Activated CD4-positive, alpha-beta T cell treated with anti-CD3 and anti-CD28 coated beads, Interleukin-2, Interleukin-6, amounts not matched to agents 100 ng/mL and 50 ng/mL, durations not matched to agents 16 hours and 8 hours (primary cell): ENCODE measurements at places on chromosomes 2 and 18.

DNA sequence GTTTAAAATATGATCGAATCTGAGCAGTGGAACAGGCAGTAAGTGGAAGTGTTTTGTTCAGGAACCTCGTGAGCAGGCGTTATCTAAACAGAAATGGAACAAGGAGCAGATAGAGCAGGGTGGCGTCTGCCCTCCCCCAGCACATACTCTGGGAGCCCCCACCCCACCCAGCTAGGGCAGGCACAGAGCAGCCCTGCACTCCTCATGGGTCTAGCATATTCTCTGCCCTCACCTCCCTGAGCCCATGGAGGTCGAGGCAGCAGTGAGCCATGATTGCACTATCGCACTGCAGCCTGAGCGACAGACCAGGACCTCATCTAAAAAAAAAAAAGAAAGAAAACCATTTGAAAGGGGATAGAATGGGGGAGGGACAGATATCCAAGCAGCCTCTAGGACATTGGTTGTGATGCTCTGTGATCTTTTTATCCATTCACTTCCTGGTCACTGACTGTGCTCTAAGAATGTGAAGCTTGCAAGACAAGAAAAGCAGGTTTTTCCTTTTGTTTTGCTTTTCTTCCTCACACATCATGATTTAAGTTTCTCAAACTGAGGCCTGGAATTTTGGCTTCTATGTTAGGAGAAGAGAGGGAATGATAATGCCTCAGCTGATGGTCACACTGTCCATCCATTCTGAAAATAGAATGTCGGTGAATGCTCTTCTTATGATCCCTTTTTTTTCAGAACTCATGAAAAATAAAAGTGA is 3.1 kb downstream of the MLPH start:
- no peak for DNase-seq

- DNase-seq: no peak
These were observed 12.6 kb upstream of the DLX1 start for GRCh38 chr2:172072706-172073105.

DNA sequence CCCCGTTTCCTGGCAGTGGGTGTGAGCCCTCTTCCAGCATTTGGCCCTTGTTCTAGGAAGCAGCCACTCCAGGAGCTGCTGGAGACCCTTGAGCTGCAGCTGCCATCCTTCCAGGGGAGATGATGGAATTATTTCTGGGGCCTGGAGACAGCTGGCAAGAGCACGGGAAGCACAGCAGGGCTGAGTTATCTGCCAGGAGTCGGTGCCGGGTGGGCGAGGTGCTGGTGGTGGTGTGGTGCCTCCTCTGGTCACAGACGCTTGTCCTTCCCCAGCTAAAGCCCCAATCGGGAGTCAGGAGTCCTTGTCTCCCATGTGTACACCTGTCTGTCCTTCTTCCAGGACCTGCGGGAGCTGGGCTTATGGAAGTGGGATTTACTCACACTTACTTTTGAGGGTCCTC is 36.0 kb downstream of the DPYSL5 start:
- no peak for DNase-seq

- no peak for DNase-seq
These were observed 47.8 kb downstream of the TMX3 start for GRCh38 chr18:68667121-68667520.

DNA sequence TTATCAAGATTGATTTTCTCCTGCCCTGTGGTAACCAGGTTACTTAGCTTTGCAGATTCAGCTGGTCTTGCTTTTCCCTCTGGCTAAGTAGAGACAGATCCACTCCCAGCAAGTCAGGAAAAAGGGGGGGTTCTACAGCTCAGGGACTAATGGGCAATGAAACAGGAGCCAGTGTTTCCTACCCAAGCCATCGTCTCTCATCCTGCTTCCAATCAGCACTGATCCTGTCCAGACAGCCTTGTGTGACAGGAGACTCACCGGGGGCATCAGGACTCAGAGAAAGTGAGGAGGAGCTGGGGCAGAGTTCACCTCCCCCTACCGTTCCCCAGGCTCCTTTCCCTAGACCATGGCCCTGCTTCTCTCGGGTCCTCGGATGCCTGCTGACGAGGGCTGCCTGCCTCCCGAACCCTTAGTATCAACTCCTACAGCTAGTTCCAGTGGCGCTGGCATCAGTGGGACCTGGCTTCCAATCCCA is 307.6 kb downstream of the ALK start:
- DNase-seq: no peak

DNA sequence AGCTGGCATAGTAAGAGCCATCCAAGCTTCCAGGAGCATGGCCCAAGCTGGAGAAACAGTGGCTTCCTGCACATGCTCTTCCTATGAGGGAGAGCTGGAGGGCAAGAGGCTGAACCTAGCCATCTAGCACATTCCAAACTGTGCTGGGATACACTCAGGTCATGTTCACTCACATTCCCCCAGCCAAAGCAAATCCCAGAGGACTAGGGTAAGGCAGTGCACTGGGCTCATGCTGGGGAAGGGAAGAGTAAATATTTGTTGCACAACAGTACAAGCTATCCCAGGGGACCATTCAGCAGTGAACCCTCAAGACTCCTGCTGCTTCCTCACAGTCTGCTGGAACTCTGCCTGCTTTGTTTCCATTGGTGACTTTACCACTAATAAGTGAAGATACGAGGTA is 20.7 kb upstream of the GYPC start:
- no peak for DNase-seq

DNA sequence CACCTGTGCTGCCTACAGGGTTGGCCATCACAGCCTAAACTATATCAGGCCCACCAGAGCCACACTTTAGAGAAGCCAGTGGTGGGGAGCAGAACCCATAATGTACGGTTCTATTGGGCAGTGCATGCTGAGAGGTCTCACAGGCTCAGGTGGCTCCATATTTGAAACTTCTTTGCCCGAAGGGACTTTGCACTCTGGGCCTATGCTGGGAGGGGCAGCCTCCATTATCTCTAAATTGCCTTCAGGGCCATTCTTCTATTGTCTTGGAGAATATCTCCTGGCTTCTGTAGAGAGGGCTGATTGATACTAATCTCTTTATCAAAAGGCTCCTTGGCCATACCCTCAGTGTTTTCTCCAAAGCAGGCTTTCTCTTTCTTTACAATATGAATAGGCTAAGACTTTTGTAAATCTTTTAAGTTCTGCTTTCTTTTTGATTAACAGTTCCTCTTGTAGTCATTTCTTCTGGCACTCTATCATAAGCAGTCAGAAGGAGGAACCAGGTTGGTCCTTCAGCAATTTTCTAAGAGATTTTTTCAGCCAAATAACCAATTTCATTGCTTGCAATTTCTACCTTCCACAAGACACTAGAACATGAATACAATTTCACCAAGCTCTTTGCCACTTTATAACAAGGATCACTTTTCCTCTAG is 44.5 kb downstream of the RPE start:
- no peak for DNase-seq

DNA sequence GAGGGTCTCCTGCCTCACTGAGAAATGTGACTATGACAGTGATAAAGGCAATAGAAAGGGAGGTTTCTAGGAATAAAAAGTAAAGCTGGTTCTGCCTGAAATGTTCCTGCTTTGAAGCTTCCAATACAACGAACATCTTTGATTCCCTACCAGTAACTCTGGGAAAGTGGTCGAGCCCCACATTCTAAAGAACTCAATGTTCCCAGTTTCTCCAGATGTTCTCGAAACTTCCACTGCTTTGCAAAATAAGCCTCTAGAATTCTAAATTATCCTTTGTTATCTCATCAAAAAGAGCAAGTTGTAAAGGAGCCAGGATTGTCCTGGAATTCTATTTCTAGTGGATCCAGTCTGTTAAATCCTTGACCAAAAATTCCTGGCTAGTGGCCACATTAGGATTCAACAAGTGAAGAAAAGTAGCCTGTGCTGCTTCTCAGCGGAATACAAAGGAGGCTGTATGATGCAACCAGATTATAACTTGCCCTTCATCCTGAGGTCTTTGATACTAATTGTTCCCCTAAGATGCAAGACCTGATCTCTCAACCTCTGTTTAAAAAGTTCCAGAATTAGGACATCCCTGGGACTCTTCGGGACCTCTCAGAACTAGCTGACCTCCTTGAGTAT is 8.4 kb downstream of the SCN7A start:
- no peak for DNase-seq

GRCh38 chr2:145012806-145013205 is 492.9 kb upstream of the ZEB2 start:
- DNase-seq: no peak

DNA sequence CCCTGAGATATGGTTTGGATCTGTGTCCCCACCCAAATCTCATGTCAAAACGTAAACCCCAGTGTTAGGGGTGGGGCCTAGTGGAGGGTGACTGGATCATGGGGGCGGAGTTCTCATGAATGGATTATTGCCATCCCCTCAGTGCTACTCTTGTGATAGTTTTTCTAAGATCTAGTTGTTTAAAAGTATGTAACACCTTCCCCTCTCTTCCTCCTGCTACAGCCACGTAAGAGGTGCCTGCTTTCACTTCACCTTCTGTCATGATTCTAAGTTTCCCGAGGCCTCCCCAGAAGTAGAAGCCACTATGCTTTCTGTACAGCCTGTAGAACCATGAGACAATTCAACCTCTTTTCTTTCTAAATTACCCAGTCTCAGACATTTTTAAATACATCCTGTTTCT is 16.9 kb downstream of the PUM2 start:
- no peak for DNase-seq

DNA sequence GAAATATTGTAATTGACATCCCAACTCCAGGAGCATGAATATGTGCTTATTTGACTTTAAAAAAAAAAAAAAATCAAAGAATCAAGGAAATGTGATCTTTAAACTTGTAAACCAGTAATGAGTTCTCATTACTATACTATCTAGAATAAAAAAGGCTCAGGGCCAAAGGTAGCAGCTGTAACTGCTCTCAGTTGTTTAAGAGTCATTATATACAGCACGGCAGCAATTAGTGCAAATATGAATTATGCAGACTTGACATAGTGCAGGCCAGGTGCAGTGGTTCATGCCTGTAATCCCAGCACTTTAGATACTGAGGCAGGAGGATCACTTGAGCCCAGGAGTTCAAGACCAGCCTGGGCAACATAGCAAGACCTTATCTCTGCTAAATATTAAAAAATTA is 125.7 kb upstream of the TTC39C start:
- DNase-seq: no peak

- no peak for DNase-seq
These were observed 76.6 kb downstream of the FIGN start for GRCh38 chr2:163659224-163659623.

- DNase-seq: no peak
These were observed 54.3 kb upstream of the HK2 start for GRCh38 chr2:74779587-74780135.

- peak; percentile 17 for DNase-seq
These were observed 68.6 kb upstream of the YWHAQ start for GRCh38 chr2:9699139-9700108.

DNA sequence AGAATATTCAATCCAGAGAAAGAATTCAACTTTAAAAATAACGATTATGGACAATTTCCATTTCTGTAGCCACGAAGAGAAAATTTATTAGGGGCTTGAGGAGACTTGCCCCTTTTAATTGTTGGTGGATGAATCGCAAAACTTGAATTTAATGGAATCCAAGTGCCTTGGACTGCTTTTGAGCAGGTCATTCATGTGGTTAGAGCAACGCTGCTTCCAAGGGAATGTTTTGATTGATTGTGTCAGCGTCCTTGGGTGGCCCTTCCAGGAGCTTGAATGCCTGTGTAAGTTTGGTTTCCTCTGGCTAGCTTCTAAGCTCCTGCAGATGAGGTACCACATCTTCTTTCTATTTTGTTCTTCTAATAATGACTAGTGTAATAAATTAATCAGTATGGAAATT is 213.4 kb downstream of the LTBP1 start:
- DNase-seq: no peak

- DNase-seq: no peak
These were observed 58.1 kb downstream of the CYP26B1 start for GRCh38 chr2:72089537-72089936.

DNA sequence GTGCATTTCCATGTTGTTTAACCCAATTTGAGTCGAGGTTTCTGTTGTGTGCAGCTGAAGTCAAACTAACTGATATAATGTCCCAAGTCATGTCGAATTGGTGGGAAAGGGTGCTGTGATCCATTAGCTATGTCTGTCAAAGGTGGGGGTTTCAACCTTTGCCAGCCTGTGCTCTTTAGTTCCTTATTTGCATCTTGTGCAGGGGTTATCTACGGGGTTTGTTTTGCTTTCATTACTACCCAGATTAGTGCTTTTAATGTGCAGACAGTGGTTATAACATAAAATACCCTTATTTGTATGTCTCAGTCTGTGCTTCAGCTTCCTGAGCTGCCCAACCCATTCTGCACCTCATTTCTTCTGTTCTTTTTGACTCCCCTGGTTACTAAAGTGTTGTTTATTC is 271.9 kb upstream of the CXCR4 start:
- DNase-seq: no peak

- DNase-seq: no peak
These were observed 14.6 kb upstream of the NPPC start for GRCh38 chr2:231940795-231941194.

DNA sequence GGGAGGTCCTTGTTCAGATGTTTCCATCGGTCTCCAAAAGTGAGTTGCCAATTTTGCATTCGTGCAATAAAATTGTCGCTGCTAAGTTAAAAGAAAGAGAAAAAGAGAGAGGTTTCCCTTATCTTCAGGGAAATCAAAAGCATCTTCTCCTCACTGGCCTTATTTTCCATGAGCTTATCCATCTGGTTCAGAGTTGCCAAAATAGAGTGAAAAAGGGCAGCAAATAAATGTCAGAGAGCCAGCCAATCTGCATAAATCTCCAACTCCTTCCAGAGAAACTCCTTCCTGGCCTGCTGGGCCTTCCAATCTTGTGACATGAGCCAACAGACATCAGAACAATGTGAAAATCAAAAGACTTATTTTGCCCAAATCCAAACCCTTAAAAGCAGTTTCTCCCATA is 28.4 kb downstream of the PAX3 start:
- DNase-seq: no peak

- DNase-seq: no peak
These were observed 42.5 kb downstream of the FER1L5 start for GRCh38 chr2:96684883-96685576.

DNA sequence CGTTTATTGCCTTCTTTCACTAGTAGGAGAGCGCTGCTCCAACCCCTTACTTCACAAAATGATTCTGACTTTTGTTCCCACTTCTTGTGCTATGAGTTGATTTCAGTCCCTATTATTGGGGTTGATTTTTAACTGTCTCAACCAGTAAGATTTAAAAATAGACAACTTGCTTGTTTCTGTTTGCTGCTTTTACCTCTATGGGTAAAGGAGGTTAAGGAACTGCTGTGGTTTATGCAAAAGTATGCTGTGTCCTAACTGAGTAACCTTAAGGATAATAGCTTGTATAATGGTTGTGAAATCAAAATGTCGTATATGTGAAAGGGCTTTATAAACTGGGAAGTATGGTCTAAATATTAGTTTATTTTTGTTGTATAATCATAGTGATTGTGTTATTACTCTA is 22.6 kb downstream of the ALMS1 start:
- DNase-seq: no peak

DNA sequence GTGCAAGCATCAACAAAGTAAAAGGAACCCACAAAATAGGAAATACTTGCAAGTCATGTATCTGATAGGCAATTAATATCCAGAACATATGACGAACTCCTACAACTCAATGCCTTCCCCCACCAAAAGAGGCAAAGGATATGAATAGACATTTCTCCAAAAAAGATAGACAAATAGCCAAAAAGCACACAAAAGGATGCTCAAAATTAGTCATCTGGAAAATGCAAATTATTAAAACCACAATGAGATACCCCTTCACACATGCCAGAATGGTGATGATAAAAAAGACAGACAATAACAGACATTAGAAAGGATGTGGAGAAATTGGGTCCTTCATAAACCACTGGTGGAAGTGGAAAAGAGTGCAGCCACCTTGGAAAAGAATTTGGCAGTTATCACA is 76.4 kb downstream of the RIF1 start:
- DNase-seq: peak; percentile 32

GRCh38 chr2:42050703-42051542 is 3.1 kb downstream of the PKDCC start:
- DNase-seq: no peak

GRCh38 chr18:55189972-55190371 is 230.7 kb upstream of the CCDC68 start:
- DNase-seq: no peak
